ENCODE measurements at places on chromosomes 2 and 18.

GRCh38 chr18:26103579-26103978 is 13.2 kb upstream of the SS18 start:
- no peak for DNase-seq

DNA sequence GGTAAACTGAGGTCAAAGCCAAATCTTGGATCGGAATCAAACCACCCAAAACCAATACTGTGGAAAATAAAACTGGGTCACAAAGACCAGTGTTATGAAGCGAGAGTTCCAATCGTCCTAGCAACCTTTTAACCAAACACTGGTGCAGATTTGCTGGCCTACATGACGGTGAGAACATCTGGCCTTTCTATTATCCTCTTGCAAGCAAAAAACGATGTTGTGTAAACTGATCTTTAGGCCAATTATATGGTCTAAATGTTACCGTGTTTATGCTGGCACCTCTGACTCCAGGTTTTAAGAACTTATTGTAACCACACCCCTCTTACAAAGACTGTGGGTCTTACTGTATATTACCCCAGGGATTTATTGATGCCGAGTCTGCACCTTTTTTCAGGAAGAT is 145.9 kb downstream of the GFPT1 start:
- no peak for DNase-seq

DNA sequence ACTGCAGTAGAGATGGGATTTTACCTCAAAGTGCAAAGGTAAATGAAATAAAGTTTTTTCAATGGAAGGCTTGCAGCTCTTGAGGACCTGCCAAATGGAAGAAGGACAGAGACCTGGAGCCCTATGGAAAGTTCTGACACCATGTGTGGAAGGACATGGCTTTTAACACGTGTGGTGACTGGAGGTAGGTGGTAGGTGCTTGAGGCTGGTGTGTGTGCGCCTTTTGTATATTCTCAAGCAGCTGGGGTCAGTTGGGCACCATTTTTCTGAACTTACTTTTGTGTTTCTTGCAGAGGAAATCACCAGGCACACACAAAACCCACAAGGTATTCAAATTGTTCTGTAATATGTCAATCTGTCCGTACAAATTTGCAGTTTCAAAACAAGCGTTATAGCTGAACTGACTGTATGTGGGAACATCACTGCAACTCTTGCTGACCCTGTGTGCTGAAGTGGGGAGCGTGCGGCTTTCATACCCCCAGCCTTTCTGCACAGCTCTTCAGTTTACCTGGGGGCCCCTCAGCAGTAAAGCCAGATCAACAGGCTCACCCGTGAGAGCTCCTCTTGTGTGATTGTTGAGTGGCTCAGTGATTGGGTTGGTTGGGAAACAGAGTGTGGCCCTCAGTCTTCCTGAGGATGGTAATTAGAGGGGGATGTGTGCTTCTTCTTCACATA is 363 bp downstream of the GREB1 start:
- DNase-seq = no peak

DNA sequence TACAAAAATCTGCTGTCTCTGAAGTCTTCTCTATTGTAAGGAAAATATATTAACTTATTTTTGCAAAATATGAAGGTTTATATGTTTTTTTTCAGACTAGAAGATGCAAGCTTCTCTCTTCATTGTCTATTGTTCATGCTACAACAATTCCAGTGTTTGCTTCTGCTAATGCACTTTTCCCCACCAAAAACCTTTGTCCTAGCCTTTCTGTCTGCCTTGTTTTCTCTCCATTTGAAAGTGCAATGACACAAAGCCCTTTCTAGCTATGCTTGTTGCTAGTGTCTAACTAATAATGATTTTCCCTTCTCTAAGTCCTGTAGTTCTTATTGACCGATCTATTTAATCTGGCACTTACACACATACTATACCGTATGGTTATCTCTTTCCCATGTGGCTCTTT is 369.5 kb upstream of the CELF4 start:
- no peak for DNase-seq

DNA sequence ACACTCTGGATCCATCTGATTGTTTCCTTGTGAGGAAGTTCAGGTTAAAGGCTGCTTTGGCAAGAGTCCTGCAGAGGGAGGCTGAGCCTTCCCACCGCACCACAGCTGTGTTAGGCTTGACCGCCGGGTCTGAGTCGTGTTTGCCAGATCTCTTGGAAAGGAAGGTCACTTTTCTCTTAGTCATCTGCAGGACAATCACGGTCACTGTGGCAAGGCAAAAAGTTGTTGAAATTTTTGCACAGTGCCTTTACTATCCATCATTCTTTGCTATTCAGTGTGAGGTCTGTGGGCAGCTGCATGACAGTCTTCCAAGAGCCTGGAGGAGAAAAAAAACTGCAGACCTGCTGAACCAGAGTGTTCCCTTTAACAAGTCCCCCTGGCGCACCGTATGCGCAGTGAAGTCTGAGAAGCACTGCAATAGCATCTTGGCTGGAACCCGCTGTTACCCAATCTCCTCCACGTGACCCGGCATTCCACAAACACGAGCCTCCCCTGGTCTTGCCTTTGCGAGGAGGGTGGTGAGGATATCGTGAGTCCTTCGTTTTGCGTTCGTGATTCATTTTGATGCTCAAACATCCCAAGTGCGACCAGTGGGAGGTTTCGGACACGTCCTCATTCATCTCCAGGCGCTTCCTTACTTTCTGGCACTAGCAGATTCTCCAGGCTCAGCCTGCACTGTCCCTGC is 23.0 kb downstream of the BIN1 start:
- DNase-seq = no peak

DNA sequence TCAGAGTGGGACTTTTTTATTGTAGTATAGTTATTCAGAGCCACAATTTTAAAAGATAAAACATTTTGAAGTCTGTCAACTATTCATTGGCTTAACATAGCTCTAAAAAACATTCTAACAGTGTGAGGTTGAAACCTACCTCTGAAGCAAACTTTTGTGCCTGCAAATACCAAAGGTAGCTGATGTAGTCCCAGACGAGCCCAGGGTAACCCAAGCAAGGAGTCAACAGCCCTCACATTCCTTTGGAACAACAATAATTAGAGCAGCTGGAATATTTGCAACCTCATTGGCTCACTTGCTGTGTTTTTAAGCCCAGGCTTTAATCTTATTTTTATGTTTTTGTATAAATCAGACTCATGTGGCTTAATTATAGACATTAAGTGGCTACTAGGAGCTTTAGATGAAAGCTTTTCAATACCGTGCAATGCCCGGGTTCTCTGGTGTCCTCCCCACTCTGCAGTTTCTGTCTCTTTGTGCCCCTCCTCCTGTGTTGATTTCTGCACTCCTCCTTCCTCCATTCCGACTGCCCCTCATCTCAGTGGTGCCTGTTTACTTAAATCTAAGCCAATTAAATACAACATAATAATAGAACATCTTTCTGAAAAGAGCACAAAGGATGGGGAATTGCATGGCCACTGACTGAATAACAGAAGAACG is 157.9 kb upstream of the UNC80 start:
- no peak for DNase-seq

GRCh38 chr2:241770185-241770935 is 6.3 kb upstream of the GAL3ST2 start:
- no peak for DNase-seq
